G401 (cell line): ENCODE measurements at places on chromosomes 6 and 20. TPM values are rescaled to one million over a fixed set of nuclear protein-coding genes. Genes with fewer than 3 reads are reported as not detected.

Gene GSTA2
- not detected in 2 replicates for total RNA-seq

Gene PHACTR1
- total RNA-seq = not detected in 2 replicates

Gene E2F1
- 44.1 and 44.2 TPM in 2 replicates for total RNA-seq

Gene DOK5
- 0.68 TPM in 1 of 2 replicates, not detected in the other for total RNA-seq

Gene FYN
- total RNA-seq = not detected in 2 replicates

Gene CCN5
- total RNA-seq = 0.17 TPM in 1 of 2 replicates, not detected in the other

Gene PGC
- total RNA-seq = not detected in 2 replicates

Gene BFSP1
- total RNA-seq = 0.98 and 2.3 TPM in 2 replicates

Gene CD93
- not detected in 2 replicates for total RNA-seq

Gene OOEP
- total RNA-seq = not detected in 2 replicates

GRCh38 chr6:157560691-157561413, 179.9 kb downstream of the ZDHHC14 start:
- DNase-seq = peak; percentile 73

GRCh38 chr6:99467509-99468106, 42.5 kb upstream of the PNISR start:
- DNase-seq = peak; percentile 57

DNA sequence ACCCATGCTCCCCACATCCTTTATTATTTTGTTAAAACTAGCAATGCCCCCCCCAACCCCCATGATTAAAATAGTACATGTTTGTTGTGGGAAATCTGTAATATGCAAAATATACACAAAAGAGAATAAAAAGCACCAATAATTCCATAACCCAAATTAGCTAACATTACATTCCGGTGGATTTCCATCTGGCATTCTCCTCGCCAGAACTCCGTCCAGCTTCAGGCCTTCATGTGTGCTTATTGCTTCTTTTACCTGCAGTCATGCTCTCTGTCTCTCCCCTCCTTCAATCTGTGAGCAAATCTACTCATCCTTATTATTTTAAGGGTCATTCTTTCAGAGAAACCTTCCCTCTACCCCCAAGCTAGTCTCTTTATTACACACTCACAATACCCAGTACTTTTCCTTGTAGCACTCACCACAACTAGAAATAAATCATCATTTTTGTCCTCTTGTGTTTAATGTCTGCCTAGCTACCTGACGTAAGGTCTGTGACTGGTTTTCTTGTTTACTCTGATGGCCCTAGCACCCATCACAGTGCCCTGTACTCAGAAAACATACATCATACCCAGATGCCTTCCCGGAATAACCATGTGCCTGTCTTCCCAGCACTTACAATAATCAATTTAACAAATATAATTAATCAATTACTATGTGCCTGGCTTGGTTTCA, 25.6 kb upstream of the IER3 start:
- no peak for DNase-seq

DNA sequence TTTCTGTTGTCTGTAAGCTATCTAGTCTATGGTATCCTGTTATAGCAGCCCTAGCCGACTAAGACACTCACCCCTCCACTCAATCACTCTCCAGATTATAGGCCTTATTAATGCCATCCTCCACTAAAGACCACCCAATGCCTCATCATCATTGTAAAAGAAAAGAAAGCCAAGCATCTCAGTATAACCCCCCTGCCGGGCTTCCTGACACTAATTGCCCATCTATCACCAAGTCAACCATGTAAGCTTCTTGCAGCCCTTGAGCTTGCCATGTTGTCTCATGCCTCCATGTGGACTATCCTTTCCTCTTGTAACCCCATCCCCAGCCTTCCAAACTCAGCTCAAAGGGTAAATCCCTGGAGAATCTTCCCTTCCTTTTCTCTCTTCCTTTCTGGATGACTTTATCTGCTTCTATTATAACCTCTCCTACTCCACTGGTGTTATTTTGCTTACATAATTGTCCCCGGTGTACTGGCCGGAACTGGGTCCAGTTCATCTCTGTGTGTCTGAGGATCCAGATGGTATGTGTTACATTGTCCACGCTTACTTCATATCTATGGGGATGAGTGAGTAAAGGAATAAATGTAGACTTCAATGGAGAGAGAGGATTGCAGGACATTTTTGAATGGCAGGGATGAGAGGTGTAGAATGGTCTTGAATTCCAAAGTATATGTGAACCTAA, 202.9 kb upstream of the SOX4 start:
- DNase-seq = no peak

DNA sequence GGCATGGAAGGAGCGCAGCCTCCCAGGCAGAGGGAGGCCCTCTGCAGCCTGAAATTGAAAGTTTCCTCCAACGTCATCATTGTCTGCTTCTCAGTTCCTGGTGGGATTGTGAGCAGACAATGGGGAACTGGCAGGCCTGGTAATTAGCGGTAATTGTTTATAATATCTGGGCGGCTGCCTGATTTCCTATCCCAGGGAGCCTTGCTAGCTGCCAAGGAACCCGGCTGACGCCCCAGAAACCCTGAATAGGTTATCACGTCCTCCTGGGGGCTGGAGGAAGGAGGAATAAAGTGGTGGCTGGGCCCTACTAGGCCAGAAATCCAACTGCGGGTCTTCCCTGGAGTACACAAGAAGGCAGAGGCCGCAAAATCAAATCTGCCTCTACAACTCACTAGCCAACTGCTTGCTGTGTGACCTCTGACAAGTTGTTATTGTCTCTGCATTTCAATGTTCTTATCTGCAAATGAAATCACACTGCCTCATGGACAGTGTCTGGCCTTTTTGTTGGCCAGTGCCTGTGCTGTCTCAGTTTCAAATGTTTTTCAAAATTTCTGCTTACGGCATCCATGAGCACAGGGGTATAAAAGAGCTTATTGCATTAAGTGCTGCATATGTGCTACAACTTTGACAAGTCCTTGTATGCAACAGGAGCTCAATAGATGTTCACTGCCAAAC, 16.9 kb downstream of the KCNK15 start:
- no peak for DNase-seq

DNA sequence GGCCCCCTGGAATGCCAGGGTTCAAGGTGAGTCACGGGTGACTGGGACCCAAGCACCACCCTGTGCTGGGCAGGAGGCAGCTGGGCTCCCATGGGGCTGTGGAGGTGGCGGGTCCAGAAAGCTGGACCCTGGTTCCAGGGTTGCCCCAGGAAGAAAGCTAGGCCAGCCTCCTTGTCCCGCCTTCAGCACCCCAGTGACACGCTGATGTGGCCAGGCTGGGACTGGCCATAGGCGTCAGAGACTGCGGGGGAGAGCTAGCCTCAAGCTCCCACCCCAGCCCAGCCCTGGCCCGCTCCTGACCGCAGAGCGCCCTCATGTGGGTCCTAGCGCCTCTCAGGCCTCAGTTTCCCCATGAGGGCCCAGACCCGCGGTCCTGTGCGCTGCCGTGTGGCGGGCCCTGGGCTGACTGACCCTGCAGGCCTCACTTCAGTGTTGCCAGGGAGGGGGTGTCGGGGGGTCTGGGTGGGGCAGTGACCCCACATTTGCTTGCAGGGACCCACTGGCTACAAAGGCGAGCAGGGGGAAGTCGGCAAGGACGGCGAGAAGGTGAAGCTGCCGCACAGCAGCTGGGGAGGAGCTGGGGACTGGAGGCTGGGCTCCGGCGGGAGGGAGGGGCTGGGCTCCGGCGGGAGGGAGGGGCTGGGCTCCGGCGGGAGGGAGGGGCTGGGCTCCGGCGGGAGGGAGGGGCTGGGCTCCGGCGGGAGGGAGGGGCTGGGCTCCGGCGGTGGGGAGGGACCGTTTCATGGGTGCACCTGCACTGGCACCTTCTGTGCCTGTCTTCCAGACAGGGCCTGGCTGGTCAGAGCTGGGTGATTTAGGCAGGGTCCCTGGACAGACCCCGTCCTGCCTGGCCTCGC, 7.9 kb downstream of the COL9A3 start:
- DNase-seq = no peak

DNA sequence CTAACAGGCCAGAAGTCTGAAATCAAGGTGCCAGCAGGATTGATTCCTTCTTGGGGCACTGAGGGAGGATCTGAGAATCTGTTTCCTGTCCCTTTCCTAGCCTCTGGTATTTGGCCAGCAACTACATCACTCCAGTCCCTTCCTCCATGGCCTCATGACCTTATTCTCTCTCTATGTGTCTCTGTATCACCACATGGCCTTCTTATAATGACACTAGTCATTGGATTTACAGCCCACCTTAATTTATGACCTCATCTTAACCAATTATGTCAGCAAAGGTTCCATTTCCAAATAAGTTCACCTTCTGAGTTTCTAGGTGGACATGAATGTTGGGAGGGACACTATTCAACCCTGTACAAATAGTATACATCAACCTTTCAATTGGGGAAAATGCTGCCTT, 29.3 kb downstream of the SCML4 start:
- no peak for DNase-seq

DNA sequence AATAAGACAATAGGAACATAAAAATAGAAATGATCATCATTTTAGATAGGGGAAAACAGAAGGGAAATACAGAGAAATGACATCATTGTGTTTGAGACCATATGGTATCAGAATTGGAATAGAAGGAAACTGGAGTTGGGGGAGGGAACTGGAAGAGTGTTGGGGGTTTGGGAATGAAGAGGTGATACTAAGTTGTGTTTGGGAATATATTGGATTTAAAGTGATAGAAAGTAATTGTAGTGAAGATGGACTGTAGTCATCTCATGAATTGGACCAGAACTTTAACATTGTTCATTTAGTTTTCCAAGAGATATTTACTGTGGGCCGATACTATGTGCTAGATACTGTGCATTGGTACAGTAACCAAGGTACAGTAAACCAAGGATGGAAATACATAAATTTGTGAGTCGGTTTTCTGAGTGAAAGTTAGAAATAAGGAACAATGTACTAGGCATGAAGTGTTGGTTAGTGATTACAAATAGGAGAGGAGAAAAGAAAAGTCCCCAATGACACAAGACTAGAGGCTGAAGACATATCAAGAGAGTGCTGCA, 32.3 kb downstream of the KCNQ5 start:
- no peak for DNase-seq

GRCh38 chr6:74805916-74806696, 399.7 kb downstream of the COL12A1 start:
- no peak for DNase-seq

- DNase-seq = no peak
Observed at GRCh38 chr6:147274776-147275175, 70.6 kb downstream of the STXBP5 start.

DNA sequence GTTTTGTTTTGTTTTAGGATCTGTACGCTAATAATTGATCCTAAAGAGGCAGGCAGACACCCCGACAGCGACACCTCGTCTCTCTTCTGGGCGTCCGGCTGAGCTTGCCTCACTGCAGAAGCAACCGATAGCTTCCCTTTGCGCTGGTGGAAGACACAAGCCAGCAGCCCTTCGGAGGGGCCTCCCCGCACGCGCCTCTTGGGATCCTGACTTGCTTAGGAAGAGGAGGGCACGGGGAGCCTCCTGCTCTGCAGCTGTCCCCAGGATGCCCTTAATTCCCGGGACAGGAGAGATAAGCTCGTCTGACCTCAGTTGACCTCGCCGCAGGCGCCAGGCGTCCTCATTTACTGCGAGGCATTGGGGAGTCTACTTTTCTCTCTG, 94.0 kb downstream of the CD83 start:
- DNase-seq = peak; percentile 15

DNA sequence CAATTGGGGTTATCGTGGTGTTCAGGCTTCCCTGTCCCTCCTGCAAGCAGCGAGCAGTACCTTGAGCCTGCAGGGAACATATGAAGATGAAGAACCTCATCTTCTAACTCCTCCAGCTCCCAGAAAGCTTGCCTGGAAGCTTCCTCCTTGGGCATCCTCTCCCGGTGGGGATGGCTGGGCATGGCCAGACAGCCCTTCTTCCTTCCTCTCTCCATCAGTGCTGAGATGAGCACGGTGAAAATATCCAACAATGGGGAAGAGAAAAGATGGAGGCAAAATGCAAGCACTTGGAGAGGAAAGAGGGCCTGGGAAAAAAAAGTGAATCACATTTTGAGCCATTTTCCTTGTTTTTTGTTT, 107.7 kb upstream of the FOXA2 start:
- DNase-seq = no peak

GRCh38 chr20:43766385-43766784, 39.6 kb upstream of the GTSF1L start:
- peak; percentile 95 for DNase-seq
